ENCODE measurements at places on chromosomes 6 and 20.

DNA sequence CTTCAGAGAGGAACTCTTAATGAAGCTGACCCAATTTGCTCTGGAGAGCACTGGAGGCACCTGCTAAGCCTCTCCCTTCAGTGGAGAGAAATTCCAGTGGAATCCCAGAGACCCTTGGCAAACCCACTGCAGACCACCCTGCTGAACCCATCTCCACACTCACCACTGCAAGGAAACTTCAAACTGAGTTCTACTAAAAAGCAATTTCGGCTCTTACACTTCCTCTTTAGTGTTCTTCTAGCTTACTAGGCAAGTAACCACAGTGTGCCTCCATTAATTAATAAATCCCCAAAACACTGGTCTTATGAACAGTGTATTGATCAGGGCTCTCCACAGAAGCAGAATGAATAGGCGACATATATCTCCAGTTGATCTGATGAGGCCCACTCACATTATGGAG is 43.0 kb upstream of the HLA-E start:
- no peak for DNase-seq

- DNase-seq = peak; percentile 11
These were observed 143.9 kb upstream of the ZNF217 start for GRCh38 chr20:53737396-53738038.

GRCh38 chr6:111837641-111838500 is 35.4 kb downstream of the FYN start:
- no peak for DNase-seq

DNA sequence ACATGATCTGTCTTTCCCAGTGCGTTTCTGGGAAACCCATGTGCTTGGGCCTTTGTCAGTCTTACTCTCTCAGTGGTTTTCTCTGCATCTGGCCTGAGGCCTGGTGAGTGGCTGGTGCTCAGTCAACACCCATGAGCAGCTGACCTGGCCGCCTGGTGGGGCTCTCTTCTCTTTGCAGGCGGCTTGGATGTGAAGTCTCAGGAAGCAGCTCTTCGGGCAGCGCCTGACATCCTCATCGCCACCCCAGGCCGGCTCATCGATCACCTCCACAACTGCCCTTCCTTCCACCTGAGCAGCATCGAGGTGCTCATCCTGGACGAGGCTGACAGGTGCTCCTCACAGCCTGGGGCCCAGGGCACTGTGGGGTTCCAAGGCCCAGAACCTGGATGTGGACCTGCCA is 10.8 kb downstream of the DDX27 start:
- no peak for DNase-seq

GRCh38 chr6:13355043-13355945 is 27.0 kb upstream of the TBC1D7 start:
- DNase-seq = peak; percentile 96

DNA sequence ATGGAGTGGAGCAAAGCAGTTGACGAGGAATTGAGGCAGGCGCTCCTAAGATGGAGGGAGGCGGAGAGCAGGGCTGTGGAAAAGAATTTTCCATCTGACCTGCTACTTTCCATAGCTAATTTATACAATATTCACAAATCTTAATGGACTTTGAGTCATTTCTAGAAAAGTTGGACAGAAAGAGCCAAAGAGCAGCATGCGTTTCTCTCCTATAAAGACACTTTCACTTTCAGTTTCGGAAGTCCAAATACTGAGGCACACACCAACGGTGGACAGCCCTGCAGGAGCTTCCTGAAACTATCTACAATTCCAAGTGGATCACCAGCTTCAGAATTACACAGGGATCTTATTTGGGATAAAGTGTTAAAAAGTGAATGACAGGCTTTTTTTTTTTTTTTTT is 43.5 kb downstream of the PANK2 start:
- no peak for DNase-seq

DNA sequence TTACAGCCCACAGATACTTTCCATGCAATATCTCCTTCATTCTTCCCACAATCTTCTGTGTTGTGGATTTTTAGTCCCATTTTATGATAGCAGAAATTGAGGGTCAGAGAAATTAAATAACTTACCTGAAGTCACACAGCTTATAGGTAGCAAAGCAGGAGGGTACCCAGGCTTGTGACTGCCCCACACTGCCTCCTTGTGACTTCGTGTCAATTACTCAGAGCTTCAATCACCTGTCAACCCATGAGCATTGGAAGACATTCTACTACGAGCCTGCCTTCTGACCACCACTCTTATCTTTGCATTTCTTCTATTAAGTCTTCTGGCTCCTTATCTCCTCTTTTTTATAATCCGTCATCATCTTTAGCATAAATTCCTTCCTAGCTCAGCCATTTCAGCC is 71.6 kb upstream of the NRSN1 start:
- no peak for DNase-seq

DNA sequence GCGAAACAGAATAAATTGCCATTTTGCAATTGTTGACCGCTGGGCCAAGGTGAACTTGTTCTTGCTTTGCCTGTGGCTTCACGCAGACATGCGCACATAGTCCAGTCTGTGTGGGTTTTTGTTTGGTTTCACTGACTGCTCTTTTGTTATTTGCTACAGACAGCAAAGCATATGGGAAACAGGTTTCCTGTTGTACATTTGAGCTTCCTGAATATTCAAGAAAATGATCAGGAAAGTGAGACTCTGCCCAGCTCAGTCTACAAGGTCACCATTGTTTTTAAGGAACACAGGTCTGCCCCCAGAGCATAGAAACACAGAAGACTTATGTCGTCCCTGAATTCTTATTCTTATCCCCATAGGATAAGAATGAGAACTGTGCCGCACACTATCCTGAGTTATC is 55.6 kb downstream of the SASH1 start:
- DNase-seq = no peak

DNA sequence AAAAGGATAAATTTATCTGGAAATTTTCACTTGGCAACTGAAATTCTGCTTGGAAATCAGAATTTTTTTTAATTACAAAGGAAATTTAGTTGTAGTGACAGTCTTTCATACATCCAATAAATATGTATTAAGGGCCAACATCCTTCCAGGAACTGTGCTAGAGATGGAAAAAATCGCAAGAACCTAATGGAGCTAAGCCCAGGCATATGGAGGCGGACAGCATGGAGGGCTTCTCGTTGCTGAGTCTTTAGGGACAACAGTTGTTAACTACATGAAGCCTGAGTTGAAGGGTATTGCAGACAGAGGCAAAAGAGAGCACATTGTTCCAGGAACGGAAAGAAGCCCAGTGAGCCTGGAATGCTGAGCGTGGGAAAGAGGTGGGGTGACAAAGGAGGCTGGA is 208.9 kb downstream of the IBTK start:
- DNase-seq = no peak

DNA sequence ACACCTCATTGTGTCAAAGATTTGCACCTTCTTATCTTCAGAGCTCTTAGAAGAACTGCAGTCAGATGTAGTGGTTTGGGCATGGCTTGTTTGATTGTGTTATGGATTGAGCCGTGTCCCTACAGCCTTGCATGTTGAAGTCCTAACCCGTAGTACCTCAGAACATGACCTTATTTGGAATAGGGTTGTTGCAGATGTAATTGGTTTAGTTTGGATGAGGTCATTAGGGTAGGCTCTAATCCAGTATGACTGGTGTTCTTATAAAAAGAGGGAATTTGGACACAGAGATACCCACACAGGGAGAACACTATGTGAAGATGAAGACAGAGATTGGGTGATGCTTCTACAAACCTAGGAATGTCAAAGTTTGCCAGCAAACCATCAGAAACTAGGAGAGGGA is 35.4 kb upstream of the PHACTR2 start:
- DNase-seq = no peak

DNA sequence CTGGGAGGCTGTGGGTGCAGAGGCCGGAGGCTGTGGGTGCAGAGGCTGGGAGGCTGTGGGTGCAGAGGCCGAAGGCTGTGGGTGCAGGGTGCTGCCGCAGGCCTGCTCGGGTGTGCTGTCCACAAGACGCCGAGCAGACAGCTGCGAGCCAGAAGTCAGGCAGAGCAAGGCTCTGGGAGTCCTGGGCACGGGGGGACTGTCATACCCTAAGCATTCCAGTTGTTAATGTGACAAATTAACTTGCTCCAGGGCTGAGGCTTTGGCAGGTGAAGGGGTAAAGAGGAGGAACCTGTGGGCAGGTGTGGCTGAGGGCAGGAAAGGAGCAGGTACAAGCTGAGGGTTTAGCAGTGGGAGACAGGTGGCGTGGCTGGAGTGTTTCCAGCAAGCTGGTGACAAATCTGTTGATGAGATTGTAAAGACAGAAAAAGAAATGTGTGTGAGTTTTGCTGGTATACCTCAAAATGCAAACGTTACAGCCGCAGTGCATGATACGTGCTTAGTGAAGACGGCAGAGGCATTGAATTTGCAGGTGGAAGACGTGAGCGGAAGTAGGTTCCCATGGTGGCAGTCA is 14.2 kb upstream of the ADRM1 start:
- DNase-seq = no peak

DNA sequence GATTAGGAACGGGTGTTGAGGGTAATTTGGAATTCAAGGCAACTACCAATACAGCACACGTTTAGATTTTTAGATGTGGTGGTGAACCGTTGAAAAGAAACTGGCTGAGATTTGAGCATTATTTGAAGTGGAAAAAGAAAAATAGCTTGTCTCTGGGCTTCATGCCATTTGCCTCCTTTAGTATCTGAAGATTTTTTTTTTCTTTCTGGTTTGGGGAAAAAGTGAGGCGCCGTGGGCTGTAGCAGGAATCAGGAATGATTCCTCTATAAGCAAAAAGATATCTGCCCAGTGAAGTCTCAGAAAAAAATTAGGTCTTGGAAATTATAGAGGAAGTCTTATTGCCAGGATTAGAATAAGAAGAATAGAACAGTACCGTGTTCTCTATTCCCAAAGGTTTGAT is 88.5 kb downstream of the RPS12 start:
- no peak for DNase-seq

- no peak for DNase-seq
These were observed 454.9 kb downstream of the PTPRT start for GRCh38 chr20:42734660-42735368.

DNA sequence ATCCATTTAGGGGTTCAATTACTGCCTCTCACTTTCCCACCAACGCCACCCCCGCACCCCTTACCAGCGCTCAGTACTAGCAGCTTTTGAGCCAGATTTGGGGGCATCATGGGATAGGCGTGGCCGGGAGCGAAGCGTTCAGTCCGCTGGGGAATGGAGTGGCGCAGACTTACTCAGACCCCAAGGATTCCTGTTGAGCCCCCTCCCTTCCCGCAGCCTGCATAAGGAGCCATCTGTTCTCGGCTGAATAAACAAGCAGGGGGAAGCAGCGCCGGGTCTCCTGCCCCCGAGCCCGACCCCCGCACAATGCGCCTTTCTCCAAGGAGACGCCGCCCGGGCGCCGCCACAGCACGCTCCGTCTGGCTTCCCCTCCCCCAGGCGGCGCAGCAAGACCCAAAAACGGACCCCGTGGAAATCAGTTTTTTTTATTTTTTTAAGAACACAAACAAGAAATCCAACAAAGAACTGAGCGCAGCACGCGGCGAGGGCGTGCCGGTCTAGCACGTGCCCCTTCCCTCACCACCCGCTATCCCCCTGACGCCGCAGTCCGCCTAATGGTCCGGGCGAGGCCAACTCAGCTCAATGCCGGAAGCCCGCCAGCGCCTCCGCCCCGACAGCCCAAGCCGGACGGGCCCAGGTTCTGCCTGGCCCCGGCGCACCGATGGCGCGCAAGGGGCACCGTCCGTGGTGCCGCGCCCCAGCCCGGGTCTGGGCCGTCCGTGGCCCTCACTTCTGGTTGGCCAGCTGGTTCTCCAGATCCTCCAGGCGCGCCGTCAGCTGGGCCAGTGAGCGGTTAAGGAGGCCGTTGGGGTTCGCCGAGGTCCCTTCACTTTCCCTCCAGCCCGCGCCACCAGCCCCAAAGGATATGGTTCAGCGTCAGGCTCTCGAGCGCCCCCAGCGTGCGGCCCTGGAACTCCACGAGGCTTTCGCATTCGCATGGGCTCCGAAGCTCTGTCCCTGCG is 13.3 kb upstream of the RBPJL start:
- peak; percentile 69 for DNase-seq

- DNase-seq = no peak
These were observed 27.6 kb downstream of the KCNK15 start for GRCh38 chr20:44773070-44773829.

Data from fibroblast of pulmonary artery (primary cell).